ENCODE measurements at places on chromosomes 6 and 20.

DNA sequence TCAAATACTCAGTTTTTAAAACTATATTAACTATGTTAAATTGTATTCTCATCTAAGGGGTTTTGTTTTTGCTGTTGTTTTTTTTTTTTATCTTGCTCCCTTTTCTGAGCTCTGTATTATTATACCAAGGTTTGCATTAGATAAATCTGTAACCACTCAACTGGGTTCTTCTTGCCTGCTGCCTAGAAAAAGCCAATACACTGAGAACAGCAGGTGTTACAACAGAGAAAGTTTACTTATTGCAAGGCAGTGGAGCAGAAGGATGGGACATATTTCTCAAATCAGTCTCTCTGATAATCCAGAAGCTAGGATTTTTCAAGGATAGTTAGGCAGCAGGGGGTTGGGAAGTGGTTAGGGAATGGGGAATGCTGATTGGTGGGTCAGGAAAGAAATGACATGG lies 378.8 kb upstream of the PLCB4 start:
- no peak for DNase-seq

DNA sequence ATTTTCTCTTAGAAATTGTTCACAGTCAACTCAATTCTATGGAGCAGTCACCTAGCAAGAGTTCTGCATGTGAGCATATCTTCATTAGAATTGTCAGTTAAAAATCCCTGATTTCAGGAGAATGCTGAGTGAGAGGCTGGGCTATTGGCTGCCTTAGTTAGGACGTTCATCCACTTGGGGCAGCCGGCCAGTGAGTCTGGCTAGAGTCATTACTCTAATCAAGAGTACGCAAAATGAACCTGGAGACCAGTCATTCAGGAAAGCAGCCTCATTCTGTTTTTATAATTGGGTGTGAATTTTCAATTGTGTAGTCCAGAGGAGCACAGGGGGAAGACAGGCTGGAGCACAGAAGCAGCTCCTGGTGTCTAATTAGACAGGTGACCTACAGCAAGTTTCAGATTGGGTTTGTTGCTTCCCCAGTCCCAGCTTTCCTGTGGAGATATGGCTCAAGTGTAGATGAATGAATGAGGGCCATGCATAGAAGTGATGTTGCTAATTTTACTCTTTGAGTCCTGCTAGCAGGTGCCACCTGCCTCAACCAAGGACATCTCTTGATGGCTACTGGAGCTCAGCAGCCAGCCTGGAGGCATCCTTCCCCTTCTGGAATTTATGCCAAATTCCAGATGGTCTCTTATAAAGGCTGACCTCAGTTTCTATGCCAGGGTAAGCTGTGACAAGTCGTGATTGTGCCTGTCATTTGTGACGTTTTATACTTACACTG lies 265.7 kb downstream of the NKAIN2 start:
- DNase-seq, result no peak

DNA sequence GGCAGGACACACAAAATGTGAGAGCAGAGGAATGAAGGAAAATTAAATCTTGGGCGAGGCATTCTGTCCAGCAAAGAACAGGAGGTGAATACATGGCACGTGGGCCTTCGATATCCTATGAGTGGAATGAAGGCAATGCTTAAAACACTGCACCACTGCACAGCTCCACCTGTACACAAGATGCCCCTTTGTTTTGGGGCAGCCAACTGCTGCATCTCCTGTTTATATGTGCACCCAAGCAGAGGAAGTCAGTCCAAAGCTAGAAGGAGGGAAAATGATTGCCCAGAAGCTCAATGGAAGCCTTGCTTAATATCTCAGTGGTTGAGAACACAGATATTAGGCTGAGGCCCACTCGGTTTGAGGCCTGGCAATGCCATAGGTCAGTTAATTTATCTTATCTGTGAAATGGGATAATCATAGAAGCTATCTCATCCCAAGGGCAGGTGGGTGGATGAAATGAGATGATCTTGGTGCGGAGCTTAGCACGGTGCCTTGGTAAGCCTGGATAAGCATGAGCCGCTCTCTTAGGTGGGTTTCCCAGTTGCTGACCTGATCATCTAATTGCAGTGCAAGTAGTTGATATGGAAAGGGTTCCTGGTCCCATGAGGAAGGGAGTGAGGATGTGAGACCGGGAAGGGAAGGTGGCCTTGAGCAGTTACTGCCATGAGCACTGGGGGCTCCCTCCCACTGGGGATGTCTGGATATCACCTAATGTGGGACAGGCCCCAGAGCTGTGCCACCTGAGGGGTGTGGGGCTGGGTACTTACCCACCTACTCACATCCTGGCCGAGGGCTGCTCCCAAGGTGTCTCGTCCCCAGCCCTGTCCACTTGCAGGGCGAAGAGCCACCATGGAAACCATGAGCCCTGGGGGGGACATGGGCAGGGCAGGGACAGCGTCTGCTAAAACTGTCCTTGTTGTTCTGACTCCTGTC lies 9.9 kb downstream of the BANF2 start:
- no peak for DNase-seq

GRCh38 chr6:71197780-71198179 lies 90.8 kb upstream of the OGFRL1 start:
- no peak for DNase-seq

GRCh38 chr6:147604373-147604772 lies 95.9 kb downstream of the SAMD5 start:
- DNase-seq, result no peak

GRCh38 chr6:7204726-7205125 lies 97.0 kb downstream of the RREB1 start:
- DNase-seq, result no peak

Measured in SHP77 (cell line).